ENCODE measurements at places on chromosomes 7 and 10.

DNA sequence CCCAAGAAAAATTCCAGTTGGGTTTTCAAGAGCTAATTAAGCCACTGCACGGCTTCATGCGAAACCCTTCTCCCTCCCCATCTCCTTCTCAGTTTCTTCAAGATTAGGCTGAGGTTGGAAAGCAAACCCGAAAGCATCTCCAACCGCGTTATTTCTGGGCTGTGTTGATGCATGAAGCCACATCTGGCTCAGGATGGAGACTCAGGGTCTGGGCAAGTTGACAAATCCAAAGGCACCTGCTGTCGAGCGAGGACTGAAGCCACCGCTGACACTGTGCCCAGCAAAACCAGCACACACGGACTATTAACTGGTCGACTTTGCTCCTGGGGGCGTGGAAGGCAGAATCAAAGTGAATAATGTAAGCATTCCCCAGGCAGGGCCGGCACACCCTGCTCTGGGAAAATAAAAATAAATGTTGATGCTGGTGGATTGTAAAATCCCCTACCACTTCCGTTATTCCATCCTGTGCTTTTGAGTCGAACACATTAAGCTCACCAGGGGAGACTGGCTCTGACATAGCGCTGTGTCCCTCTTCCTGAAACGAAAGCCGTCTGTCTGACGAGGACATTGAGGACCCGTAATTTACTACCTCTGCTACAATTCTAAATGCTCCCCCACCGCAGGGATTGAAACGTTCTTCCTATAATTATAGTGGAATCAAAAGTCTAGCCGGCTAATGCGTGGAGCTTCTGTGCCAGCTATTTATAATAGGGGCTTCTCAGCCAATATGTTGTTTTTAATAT lies 269.8 kb downstream of the ADARB2 start:
- no peak for DNase-seq

- DNase-seq, result no peak
Measured at GRCh38 chr10:70923696-70924095, 35.3 kb upstream of the PCBD1 start.

- peak; percentile 93 for DNase-seq
Measured at GRCh38 chr10:78407009-78407711, 373.5 kb downstream of the RPS24 start.

DNA sequence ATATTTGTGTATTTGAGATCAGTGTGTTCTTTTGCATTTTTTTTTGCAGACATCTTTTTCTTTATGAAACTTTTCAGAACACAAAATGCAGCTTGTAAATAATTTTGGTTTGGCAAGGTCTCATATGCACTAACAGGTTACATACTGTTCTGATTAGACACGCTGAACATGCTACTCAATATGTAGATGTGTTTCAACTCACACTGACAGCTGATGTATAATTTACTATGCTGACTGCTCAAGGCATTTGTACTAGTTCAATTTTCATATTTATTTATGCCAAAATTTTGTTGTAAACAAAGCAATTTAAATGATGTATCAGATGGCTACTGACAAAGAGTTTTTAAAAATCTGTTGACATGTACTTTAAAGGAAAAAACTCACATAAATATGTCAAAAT lies 123.8 kb downstream of the TFEC start:
- no peak for DNase-seq

DNA sequence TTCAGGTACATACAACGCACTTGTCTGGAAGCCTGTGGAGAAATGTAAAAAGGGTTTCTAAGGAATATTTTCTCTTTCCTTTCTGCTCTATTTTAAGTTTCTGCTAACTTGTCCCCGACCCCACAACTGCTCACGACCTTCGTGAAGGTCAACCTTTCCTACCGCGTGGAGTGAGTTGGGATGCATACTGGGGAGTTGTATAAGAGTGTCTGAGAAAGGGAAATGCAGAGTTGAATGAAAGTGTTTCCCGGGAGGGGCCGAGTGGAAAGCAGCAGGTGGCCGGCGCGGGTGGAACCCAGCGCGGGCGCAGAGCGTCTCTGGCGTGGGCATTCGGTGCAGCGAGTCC lies 17.9 kb upstream of the ACBD5 start:
- no peak for DNase-seq

DNA sequence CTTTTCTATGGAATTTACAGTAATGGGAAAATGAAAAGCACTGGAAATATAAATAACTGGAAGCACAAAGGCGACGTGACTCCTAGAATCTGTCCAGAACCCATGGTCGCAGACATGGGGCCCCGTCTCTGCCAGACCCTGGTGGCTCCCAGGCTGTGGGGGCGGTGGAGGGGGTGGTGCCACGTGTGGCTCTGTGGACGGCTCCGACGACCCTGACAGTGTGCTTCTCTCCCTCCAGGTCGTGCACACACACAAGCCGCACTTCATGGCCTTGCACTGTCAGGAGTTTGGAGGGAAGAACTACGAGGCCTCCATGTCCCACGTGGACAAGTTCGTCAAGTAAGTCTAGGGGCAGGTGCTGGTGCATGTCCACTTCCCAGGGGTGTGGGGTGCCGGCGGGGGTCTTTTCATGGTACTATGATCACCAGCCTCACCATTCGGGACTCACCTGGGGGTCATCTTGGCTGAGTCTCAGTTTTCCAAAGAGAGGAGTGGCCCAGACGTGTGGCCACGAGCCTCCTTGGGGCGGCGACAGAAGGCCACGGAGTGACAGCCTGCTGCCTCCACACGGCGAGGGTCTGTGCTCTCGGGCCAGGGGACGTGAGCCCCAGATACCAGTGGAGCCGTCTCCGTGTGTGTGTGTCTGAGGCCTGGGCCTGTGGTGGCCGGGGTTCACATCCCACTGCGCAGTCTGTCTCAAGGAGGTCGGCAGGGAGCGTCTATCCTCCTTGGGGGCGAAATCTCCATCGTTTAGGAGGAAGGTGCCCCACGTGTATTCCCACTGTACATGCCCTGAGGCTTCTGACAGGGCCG lies 108.2 kb downstream of the INPP5A start:
- DNase-seq, result no peak

GRCh38 chr7:130228840-130229502 lies 21.3 kb downstream of the SSMEM1 start:
- no peak for DNase-seq

DNA sequence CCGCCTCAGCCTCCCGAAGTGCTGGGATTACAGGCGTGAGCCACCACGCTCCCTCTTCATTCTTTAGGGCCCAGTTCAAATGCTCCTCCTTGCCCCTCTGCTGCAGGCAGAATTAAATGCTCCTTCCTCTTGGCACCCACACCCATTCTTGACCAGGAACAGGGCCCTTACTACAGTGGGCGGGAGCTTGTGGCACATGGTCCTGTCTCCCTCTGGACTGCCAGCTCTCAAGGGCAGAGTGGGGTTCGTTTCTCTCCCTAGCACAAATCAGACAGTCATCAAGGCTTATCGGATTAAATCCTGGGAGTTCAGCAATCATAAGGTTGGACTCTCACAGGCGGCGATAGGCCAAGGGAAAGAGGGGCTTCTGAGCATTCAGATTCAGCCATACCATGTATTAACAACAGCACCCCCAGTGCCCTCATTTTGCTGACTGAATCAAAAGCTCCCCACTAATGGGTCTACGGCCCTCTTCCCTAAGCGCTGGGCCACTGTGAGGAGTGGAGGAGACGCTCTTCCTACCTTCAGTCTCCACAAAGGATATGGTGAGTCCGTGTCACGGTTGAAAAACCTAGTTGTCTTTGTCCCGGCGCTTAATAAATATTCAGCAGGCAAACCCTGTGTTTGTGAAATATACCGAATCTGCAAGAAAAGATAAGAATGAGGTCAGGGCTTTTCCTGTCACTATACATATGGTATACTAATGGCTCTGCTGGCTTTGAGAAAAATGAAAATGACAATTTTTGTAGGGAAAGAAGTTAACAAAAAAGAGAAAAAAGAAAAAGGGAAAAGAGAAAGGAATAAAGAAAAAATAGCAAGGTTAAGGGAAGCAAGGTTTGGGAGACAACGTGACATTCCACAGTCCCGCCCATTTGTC lies 107.4 kb downstream of the CLEC2L start:
- no peak for DNase-seq

GRCh38 chr10:122121059-122121458 lies 132.1 kb downstream of the TACC2 start:
- DNase-seq, result no peak

DNA sequence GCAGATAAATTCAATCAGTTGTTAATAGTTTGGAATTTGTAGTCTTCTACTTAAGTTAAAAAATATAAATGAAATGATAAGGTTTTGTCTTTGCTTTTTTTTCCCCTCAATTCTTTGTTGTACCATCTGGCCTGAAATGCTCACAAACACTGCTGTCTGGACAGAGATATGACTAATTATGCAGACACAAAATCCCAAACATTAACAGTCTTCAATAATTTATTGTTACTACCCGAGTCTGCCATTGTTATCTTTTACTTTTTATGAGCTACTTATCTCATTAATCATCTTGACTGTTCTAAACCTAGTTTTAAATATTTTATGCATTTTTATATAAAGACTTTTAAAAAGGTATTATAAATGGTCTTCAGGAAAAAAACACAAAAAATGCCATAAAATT lies 64.7 kb upstream of the THSD7A start:
- DNase-seq, result no peak

GRCh38 chr10:102988404-102989314 lies 70.6 kb downstream of the CNNM2 start:
- no peak for DNase-seq

GRCh38 chr7:102933763-102934162 lies 21.0 kb downstream of the LRRC17 start:
- DNase-seq, result peak; percentile 78

GRCh38 chr10:58050575-58050974 lies 217.1 kb downstream of the IPMK start:
- no peak for DNase-seq

DNA sequence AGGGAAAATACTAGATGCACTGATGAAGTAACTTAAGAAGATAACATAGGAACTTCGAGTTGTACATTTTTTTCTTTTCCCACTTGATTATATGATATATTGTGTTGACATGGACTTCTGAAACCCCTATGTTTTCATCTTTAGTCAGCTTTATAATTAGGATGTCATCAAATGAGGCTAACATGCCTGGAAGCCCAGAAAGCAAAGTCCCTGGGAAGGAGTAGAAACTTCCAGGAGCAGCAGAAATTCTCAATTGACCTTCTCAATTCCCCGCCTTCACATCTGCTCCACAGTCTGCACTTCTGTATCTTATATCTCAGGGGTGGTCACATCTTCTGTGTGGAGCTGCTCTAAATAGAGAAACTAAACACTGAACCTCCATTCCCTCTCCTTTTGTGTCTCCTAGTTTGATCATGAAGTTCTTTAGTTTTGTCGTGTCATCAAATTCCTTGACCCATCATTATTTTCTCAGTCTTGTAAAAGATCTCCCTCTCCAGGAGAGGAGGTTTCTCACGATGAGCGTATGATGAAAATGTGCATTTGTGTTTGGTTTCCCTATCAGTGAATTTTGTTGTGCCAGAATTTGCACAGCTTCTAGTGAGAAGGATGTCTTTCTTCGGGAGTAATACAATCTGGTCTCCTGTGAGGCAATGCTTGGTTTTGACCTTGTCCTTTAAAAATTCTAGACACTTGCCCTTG lies 303.3 kb downstream of the SUGCT start:
- DNase-seq, result no peak

DNA sequence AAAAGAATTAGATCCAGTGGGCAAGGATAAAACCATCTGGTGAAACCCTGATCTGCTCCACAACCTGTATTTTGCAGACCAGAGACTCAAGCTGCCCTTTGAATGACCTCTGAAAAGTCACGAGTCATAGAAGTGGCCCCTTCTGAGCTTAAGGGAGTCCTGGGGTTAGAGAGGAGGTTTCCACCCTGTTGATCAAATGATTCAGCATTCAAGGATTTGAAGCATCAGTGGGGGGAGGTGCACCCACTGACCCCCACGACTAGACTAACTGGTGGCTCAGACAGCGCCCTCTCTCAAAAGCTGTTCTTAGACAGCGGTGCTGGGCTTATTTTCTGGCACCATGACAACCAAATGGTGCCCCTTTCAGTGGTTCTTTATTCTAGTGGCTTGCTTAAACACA lies 44.3 kb downstream of the PLCE1 start:
- no peak for DNase-seq

- DNase-seq, result no peak
Measured at GRCh38 chr7:91832493-91833045, 47.9 kb downstream of the MTERF1 start.

All from left renal cortex interstitium (tissue), 4 donors.